Astrocyte (in vitro differentiated cells and primary cell): ENCODE measurements at places on chromosomes 3 and 15. TPM values are rescaled to one million over a fixed set of nuclear protein-coding genes. Genes with fewer than 3 reads are reported as not detected.

The ARGFX gene
- not detected in 2 replicates for total RNA-seq

The EPHA3 gene
- 5.0 and 6.9 TPM in 2 replicates for total RNA-seq

The ADGRG7 gene
- total RNA-seq = not detected in 2 replicates

The PARP14 gene
- total RNA-seq = 148 and 163 TPM in 2 replicates

The MOBP gene
- 0.16 and 0.41 TPM in 2 replicates for total RNA-seq

The ITPKA gene
- total RNA-seq = 1.0 and 1.2 TPM in 2 replicates
